PC-3 (cell line): ENCODE measurements at places on chromosomes 5 and 9. TPM values are rescaled to one million over a fixed set of nuclear protein-coding genes. Genes with fewer than 3 reads are reported as not detected.

Gene SLC1A1
- 3.2 and 4.8 TPM in 2 replicates for total RNA-seq

DNA sequence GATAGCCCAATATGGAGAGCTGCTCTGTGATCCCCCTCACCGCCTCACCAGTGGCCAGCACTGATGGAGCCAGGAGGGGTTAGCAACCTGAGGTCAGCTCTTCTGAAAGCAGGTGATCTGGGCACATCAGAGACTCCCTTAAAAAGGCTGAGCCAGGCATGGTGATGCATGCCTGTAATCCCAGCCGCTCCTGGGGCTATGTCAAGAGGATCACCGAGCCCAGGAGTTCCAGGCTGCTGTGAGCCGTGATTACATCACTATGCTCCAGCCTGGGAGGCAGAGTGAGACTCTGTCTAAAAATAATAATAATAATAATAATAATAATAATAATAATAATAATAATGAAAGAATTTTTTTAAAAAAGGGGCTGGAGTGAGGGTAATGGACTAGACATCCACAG lies 66.6 kb upstream of the HRH2 start:
- DNase-seq, result no peak
- H3K27ac ChIP-seq, result no peak overlapping the region
- no peak overlapping the region for H3K4me3 ChIP-seq
- H3K4me1 ChIP-seq, result no peaks in the 10 kb centered on the region

Gene SAXO1
- not detected in 2 replicates for total RNA-seq

DNA sequence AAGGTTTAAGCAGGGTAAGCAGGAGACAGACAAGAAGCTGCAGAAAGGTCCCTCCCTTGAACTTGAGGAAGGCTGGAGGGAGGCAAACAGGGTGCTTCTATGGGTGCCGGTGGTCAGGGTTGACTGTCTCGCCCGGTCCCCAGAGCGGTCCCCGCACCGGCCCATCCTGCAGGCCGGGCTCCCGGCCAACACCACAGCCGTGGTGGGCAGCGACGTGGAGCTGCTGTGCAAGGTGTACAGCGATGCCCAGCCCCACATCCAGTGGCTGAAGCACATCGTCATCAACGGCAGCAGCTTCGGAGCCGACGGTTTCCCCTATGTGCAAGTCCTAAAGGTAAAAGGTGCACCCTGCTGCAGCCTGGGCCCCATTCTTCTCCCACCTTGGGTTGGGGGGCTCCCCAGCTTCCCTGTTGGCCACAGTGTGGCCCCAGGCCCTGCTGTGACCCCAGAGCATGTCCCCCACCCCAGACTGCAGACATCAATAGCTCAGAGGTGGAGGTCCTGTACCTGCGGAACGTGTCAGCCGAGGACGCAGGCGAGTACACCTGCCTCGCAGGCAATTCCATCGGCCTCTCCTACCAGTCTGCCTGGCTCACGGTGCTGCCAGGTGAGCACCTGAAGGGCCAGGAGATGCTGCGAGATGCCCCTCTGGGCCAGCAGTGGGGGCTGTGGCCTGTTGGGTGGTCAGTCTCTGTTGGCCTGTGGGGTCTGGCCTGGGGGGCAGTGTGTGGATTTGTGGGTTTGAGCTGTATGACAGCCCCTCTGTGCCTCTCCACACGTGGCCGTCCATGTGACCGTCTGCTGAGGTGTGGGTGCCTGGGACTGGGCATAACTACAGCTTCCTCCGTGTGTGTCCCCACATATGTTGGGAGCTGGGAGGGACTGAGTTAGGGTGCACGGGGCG lies 5.7 kb downstream of the FGFR4 start:
- no peak overlapping the region for H3K4me3 ChIP-seq
- H3K27me3 ChIP-seq, result no peaks in the 10 kb centered on the region
- no peak for DNase-seq
- no peaks in the 10 kb centered on the region for H3K36me3 ChIP-seq
- H3K4me1 ChIP-seq, result peaks cover 4% of the 10 kb centered on the region; the same call in 1 of the 2 replicates

DNA sequence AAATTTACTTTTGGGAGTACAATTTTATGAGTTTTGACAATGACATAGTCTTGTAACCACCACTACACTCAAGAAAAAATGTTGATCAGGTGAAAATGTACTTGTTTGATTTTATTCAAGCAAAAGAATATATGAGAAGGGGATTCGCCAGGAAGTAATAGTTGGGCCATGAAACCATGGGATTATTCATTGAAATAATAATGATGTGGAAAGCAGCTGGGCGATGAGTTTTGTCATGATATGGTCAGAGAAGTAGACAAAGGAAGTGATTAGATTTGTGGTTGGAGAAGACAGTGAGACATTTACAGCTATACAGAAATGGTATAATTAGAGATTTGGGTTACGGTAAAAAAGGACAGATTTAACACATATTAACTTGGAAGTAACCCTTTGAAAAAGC lies 11.2 kb downstream of the HMGCR start:
- H3K27me3 ChIP-seq, result no peaks in the 10 kb centered on the region
- peaks cover 61% of the 10 kb centered on the region for H3K36me3 ChIP-seq
- H3K4me1 ChIP-seq, result no peaks in the 10 kb centered on the region
- no peak overlapping the region for H3K4me3 ChIP-seq
